ENCODE measurements at places on chromosomes 11 and 22.

DNA sequence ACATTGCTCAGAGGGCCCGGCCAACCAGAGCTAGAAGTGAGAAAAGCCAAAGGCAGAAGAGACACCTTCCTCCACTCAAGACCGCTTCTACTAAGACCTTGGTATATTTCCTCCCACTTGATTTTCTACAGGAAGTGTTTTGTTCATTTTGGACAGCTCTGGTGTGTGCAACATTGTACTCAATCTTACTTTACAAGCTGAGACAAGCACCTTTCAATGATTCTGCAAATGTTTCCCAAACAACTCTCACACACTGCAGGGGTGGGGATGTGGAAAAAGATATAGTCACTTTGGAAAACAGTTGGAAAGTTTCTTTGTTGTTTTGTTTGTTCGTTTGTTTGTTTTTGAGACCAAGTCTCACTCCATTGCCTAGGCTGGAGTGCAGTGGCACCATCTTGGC lies 15.7 kb downstream of the MYO18B start:
- no peak for DNase-seq

DNA sequence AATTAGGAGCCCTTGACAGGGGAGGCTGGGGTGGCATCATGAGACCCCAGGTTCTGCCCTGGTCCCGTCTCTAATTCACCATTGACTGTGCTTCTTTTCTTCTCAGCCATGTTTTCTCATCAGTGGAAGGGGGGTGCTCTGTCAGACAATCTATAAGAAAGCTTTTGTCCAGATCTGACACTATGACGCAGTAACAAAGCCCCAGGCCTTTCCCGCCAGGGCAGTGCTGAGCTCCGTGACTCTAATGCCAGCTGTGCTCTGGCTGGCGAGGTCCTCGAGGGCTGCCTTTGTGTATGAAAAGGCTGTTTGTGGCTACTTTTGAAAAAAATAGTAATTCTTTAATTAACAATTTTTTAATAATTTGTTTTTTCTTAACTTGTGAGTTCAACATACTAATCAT lies 3.2 kb downstream of the CD6 start:
- no peak for DNase-seq

DNA sequence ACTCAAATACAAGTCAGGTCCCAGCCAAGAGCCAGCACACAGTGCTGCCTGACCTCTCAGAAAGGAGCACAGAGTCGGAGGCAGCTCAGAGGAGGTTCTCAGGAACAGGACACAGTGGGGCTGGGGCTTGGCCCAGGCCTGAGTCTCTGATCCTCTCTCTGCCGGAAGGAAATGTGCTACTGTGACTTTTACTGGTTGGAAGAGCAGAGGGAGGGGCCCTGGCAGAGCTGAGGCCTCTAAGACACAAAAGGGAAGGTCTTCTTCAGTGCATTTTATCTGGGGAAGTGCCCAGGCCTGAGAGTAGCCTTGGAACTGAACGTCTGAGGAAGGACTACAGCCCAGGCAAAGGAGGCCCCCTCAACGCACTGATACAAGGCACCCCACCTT lies 16.2 kb upstream of the CASTOR1 start:
- no peak for DNase-seq

- DNase-seq: peak; percentile 81
Measured at GRCh38 chr11:61129639-61130523, 27.6 kb downstream of the CD5 start.

GRCh38 chr11:68594123-68594522 lies 90.2 kb upstream of the GAL start:
- DNase-seq: no peak
